Thyroid gland (tissue), 4 donors: ENCODE measurements at places on chromosomes 5 and 9. TPM values are rescaled to one million over a fixed set of nuclear protein-coding genes. Genes with fewer than 3 reads are reported as not detected.

GRCh38 chr5:139178935-139179334 is 19.2 kb downstream of the SIL1 start:
- H3K36me3 ChIP-seq: no peaks in the 10 kb centered on the region
- H3K4me1 ChIP-seq: peaks cover 49% of the 10 kb centered on the region
- peak; percentile 92 for DNase-seq
- H3K4me3 ChIP-seq: no peak overlapping the region

Gene TMEM232
- total RNA-seq: 11.0 TPM

DNA sequence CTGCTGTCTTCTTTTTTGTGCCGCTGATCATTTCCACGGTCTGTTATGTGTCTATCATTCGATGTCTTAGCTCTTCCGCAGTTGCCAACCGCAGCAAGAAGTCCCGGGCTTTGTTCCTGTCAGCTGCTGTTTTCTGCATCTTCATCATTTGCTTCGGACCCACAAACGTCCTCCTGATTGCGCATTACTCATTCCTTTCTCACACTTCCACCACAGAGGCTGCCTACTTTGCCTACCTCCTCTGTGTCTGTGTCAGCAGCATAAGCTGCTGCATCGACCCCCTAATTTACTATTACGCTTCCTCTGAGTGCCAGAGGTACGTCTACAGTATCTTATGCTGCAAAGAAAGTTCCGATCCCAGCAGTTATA is 17.1 kb downstream of the F2R start:
- H3K36me3 ChIP-seq: no peaks in the 10 kb centered on the region
- H3K4me3 ChIP-seq: no peak overlapping the region
- no peak for DNase-seq
- H3K27me3 ChIP-seq: no peaks in the 10 kb centered on the region

GRCh38 chr5:136999787-137000186 is 499.3 kb downstream of the SPOCK1 start:
- H3K36me3 ChIP-seq: no peaks in the 10 kb centered on the region
- no peaks in the 10 kb centered on the region for H3K27me3 ChIP-seq
- H3K4me3 ChIP-seq: no peak overlapping the region
- H3K4me1 ChIP-seq: no peaks in the 10 kb centered on the region
- DNase-seq: no peak

Gene CDC42SE2
- total RNA-seq: 82.9 TPM

Gene AJM1
- 1.7 TPM for total RNA-seq

- DNase-seq: no peak
- peaks cover 6% of the 10 kb centered on the region for H3K4me1 ChIP-seq
- no peaks in the 10 kb centered on the region for H3K27me3 ChIP-seq
- H3K36me3 ChIP-seq: no peaks in the 10 kb centered on the region
- H3K27ac ChIP-seq: no peak overlapping the region
- no peak overlapping the region for H3K4me3 ChIP-seq
Measured at GRCh38 chr9:35568196-35568595, 36.9 kb upstream of the TESK1 start.
